ENCODE measurements at places on chromosomes 6 and 20.

GRCh38 chr20:42361402-42361970 is 743.3 kb upstream of the CHD6 start:
- no peak for DNase-seq

GRCh38 chr20:51563486-51564332 is 21.2 kb upstream of the NFATC2 start:
- DNase-seq, result peak; percentile 76

- DNase-seq, result no peak
Observed at GRCh38 chr6:7656355-7656754, 66.4 kb downstream of the SNRNP48 start.

DNA sequence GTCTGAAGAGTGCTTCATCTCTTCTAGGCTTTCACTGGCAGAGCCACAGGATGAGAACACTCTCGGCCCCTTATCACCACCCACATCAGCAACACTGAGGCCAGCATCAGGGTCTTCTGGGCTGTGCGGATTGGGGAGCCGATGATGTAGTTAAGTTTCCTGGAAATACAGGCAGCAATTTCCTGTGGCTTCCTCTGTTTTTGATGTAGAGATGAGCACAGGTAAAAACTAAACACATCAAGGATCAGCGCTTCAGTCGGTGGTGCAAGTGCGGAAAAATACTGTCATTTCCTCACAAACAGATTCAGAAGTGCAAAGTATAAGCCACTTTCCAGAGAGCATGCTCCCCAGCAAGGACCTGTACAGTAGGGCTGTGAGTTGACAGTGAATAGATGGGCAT is 62.6 kb downstream of the BACH2 start:
- DNase-seq, result no peak

DNA sequence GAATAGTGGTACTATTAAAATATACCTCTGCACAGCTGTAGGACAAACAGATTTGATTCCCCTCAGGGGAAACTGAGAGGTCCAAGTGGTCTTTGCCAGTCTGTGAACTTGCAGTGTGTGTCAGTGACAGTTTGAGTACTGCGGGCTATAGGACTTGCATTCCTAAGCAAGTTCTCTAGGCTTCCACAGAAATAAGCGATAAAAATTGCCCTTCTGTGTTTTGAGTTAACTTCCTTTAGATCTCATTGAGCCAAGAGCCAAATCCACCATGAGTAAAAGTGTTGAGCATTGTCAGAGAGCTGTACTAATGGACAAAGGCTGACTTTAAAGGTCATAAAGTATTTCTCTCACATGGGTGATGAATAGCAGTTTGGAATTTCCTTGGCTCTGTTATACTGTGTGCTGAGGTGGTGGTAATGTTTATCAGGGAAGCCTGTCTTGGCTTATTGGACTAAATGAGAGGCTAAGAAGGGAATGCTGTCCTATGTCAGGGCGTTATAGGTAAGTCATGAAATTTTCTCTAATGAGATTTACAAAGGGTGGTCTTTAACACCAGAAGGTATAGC is 122.6 kb upstream of the MAP3K7 start:
- no peak for DNase-seq

GRCh38 chr20:1001911-1002681 is at the start of gene RSPO4:
RSPO4 (minus strand) TSS chr20:1002311; CDS start chr20:1002164, 147 bp downstream.
- peak; percentile 58 for DNase-seq

- no peak for DNase-seq
Observed at GRCh38 chr6:81996414-81996813, 243.9 kb upstream of the TENT5A start.

Data from left forelimb (tissue), 1 donor.